ENCODE measurements at places on chromosomes 3 and 15.
A peak's percentile ranks its signal among the peaks of the same experiment; 100 is the strongest.

- no peak for DNase-seq
These were observed 890 bp downstream of the CHRD start for GRCh38 chr3:184380627-184381260.

GRCh38 chr15:54321426-54321825, 343.2 kb downstream of the UNC13C start:
- DNase-seq = no peak

DNA sequence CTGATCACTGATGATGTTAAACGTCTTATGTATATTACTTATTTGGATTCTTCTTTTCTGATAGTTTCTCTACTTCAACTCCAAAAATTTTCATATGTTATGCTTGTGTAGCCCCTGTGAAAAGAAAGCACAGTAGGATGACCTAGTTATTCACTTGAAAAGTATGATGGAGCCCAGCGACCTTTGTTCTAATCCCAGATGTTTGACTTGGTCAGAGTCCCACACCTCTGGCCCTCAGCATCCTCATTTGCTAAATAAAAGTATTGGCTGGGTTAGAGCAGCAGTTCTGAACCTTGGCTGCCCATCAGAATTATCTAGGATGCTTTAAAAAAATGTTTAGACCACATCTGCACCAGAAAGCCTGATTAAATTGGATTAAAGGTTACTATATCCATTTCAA, 173.7 kb downstream of the ATG7 start:
- DNase-seq = no peak

DNA sequence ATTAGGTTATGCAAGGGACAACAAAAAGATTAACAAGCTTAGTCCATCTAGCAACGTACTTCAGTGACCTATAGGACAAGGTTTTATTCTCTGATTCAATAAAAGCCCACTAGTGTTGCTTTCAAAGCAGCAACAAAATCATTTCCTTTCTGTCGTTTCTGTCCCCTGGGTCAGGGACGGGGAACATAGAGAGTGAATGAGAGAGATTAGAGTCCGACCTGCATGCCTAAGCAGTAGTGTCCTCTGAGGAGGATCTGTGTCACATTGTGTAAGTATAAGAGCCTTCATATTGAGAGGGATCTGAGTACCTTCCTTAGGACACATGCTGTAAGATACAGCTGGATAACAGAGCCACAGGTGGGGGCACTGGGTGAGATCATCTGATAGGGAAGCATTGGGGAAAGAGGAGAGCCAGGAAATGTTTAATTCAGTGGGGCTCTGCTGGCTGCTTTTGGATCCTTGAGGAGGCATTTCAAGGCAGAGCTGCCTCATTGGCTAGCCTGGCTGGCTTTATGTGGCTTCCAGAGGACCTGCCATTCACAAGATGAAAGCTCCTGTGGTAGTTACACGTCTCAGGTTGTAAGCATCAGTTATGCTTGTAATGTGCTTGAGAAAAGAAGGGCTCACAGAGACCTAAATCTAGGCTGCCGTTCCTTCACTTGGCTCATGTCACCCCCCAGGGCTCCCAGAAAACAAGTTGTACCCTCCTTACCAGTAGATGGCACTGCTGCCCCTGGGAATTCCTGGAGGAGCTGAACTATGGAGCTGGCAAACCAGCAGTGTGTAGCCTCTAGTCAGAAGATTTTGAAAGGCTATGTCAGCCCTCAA, 2.7 kb downstream of the TMEM108 start:
- peak; percentile 93 for DNase-seq

- DNase-seq = peak; percentile 50
These were observed 1.2 kb downstream of the YEATS2 start for GRCh38 chr3:183698756-183699155.

- no peak for DNase-seq
These were observed 139.1 kb downstream of the NSMCE3 start for GRCh38 chr15:29130476-29130875.

DNA sequence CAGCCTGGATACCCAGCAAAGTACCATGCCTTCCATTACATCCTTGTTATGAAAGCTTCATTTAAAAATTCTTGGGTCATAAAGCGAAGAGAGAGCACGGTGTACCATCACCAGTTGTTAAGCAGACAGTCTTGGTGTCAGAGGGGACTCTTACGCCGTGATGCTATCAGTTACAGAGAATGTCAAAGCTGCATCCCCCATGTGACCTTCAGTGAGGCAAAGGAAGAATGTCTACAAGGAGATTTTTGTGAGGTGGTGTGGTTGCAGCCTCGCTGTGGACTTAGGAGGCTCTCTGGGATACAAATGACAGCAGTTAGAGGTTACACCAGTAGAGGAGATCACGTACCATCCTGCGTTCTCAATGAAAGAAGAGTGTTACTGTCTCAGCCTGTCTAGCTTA, 278.3 kb downstream of the FEZF2 start:
- no peak for DNase-seq

DNA sequence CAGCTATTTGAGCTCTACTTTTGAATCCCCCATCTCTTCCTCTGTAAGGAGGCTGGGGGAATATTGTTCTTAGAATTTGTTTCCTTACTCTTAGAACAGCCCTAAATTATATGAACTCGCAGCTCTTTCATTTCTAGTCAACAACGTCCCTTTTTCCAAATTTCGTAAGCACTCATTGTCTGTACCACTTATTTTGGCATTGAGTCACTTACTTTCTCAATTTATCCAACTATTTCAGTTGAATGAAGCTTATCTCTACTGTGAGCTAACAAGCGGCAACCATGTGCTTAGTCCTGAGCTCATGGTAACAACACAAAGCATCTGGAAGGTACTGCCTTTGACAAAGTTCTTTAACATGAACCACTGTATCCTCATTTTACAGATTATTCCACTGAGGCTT, 191.1 kb downstream of the GREM1 start:
- no peak for DNase-seq

DNA sequence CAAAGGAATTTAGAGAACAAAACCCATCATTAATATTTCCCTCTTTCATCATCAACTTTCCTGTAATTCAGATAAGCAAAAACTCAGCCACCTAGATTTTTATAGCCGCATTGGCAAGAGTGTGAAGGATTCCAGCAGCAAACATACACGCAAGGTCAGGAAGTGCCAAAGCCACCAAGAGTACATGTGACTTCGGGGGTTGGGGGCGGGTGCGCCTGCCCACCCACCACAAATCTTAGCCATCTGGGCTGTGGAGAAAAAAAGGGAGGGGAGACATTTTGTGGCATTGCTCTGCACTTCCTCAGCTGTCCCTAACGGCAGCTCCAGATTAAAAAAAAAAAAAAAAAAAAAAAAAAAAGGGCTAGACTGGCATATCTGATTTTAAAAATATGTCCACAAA, 148.4 kb downstream of the TNIK start:
- no peak for DNase-seq

GRCh38 chr3:56833022-56833421, 31.3 kb upstream of the ARHGEF3 start:
- no peak for DNase-seq

- DNase-seq = no peak
These were observed 87.0 kb upstream of the ZNF280D start for GRCh38 chr15:56820333-56820732.

DNA sequence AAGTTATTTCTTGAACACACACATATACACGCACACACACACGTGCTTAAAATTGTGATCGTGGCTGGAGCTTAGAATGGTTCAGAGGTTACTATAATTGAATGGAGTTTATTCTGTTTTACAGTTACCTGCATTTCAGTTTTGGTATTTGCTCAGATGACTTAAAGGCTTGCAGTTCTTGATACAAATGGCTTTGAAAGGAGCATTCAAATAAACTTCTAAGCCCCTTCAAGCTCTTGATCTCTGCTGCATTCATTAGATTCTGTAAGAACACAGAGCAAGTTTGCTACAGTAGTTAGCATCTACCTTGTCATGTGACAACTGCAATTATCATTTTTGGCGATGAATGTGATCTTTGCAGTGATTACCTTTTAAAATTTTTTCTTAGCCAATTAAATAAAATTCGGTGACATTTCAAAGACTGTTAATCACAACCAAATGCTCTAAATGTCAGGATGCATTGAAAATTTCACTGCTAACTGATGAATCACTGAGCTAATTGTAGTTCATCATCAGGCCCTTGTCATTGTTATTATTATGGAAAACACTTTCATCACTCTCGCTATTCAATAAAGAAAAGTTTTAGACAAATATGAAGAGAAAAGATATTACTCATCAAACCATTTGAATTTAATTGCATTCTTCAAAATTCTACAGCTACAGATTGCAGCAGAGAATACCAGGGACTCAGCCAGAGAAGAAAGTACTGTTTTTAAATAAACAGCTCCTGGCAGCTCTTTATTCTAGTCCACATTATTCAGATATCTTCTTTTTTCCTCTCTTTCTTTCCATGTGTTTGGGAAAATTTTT, 296.1 kb downstream of the LRTM1 start:
- no peak for DNase-seq

DNA sequence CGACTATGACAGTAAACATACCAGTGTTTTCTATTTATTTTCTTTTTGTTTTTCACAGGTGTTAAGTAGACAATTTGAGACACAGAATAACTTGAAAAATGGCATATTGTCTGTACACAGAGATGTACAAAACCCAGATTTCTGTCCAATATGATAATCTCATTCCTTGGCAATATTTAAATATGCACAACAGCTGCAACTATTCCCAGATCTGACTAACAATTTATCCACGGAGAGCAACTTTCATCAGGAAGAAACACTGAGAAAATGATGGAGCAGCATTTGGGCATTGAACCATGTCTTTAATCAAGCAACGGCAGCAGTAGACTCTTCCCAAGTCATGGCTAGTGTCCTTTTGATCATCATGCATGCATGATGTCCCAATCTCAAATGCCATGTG, 452.6 kb downstream of the ZPLD1 start:
- DNase-seq = no peak

DNA sequence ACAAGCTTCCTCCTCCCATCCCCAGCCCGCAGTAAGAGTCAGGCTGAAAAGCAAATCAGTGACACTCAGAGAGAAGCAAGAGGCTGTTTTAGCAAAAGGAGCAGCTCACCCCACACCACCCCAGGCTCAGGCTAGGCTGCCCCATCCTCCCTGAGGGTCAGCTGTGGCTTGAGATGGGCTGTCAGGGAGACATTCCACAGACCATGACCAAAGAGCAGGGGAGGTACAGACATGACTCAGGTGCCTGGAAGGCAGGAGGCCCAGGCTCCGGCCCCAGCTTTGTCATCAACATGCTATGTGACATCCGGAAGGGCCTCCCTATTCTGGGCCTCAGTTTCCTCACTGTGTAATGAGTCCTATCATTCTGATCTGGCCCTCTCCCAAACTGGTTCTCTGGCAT, 24.7 kb downstream of the HCN4 start:
- DNase-seq = no peak

- no peak for DNase-seq
These were observed 93.6 kb downstream of the CNTN3 start for GRCh38 chr3:74520895-74521294.

DNA sequence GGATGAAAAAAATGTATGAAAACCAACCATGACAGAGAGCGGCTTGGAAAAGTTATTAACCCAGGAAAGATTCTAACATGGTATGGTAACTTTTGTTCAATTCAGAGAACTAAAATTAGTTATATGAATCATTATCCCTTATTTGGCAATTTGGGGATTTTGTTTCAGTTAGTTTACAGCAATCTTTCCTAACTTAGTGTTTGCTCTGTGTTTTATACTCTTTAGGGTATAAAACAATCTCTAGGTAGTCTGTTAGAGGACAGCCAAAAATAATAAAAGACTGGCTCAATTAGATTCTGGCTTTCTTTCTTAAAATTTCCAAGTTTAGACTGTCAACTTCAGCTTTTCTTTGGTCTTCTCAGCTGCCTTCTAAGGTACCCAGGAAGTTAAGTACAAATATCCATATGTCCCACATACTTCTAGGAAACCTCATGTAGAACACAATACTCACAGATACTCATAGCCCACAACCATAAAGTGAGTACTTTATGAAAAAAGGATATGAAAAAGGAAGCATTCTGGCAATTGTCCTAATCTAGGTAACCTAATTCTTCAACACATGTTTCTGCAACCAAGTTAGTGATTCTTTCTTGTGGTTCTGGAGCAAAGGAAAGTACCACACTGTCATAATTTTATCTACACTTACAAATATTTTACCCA, 849.3 kb downstream of the ROBO1 start:
- DNase-seq = no peak

DNA sequence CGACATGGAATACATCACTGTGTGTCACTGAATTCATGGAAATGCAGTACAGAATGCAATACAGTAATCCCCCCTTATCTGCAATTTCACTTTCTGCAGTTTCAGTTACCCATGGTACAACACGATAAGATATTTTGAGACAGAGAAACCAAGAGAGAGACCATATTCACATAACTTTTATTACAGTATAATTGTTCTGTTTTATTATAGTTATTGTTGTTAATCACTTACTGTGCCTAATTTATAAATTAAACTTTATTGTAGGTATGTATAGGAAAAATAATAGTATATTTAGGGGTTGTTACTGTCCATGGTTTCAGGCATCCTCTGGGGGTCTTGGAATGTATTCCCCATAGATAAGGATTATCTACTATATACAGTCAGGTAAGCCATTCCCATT, 61.8 kb downstream of the MBNL1 start:
- DNase-seq = no peak

DNA sequence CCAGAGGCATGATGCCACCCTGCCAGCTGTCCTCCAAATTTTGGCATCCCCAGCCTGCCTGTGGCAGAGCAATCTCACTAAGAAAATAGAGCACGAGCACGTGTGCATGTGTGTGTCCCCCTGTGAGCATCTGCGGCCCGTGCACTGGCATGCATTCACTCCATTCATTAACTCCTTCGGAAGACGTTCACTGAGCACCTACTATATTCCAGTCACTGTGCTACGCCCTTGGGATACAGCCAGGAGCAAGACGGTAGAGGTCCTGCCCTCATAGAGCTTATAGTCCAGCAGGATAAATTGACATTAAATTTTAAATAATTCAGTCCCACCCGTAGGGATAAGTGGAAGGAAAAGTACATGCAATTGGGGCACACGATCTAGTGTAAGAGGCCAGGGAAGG, 40.0 kb upstream of the HES1 start:
- DNase-seq = no peak

DNA sequence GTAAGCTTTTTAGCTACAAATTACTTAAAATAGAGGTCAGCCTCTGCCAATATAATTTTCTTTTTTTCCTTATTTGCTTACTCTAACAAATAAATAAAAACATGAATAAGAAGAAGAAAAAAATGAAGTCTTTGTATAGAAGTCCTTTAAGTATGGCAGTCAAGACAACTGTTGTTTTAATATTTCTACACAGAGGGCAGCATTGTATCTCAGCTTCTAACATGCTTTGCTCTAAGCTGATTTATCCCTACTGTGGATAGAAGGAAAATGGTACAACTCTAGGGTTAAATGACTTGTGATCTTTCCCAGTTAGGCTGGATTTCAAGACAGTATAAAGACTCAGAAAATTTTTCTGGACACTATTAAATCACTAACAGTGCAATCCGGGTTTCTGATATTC, 104.3 kb upstream of the MEIS2 start:
- no peak for DNase-seq

DNA sequence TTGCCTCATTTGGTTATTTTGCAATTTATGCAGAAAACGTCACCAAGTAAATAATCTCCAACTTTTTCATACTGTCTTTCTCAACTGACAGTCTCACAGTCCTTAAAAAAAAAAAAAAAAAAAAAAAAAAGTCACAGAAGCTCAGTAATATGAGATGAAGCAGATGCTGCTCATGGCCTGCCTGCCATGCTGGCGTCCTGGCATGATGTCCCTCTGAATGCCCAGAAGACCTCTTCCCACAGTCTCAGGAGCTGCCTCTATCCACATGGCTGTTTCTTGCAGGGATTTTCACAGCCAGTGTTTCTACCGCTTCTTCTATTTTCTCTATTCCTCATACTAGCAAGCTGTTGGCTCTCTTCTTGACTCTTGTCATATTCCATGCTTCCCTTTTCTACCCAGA, 87.7 kb downstream of the TGFBR2 start:
- no peak for DNase-seq

- DNase-seq = no peak
These were observed 18.8 kb downstream of the TMEM207 start for GRCh38 chr3:190430906-190431305.
